Cardiac fibroblast (primary cell): ENCODE measurements at places on chromosomes 2 and 18.

GRCh38 chr2:197254776-197255530 is 55.6 kb downstream of the ANKRD44 start:
- no peak for DNase-seq

- no peak for DNase-seq
These were observed 816 bp downstream of the GALNT14 start for GRCh38 chr2:31137211-31138036.

DNA sequence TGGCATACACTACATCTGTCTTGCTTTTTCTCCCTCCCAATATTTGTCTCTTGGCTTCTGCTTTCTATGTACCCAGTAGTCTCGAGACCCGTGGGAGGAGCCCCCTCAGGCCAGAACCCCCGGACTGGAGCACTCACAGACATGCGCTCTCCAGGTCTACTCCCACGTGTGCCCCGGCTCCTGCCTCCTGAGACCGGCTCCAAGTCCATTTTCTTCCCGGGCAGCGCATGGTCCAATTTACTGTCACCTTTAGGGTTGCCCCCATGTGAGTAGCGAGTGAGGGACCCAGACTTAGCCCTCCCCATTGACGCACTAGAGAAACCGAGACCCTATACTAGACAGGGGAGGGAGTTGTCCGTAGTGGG is 11.8 kb upstream of the TEX51 start:
- DNase-seq, result no peak

DNA sequence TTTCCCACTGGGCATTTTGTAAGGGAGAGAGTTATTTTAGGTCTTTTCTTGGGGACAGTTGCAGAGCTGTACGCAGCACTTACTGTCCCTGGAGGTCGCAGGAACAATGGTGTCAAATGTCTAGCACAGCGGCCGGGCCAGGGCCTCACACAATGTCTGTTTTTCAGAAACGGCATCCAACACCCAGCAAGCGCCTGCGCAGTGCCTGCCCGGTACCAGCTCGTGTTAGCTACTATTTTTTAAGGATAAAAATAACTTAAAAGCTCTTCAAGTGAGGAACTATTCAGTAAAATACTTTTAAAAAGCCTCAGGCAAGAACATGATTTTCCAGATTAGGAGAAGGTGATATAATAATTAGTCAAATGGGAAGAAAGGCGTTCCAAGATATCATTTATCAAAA is 90.0 kb downstream of the MBP start:
- no peak for DNase-seq

GRCh38 chr2:223882715-223883114 is 45.3 kb upstream of the AP1S3 start:
- no peak for DNase-seq

DNA sequence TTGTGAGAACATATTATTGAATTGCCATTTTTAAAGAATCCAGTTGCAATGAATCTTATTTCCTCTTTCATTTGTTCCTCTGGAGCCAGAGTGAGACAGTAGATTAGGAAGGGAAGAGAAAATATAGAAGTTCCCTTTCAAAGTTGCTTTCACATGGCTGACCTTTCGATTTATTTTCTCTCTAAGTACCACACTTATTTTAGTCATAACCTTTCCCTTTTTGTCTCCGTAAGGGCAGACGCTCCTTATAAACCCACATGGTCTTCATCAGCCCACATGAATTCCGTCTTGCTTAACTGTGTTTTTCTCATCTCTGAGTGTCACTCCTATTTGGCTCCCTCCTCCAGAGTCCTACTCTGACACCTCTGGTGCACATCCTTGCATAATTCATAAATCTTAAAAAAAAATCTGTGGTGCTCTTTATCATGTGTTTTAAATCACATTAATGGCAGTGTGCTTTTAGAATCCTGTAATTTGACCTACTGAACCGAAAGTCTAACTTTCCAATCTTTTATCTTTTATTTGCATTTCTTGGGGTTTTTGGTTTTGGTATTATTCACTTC is 38.5 kb upstream of the ZNF396 start:
- peak; percentile 52 for DNase-seq

- DNase-seq, result peak; percentile 6
These were observed 95.4 kb upstream of the AQP4 start for GRCh38 chr18:26960911-26961310.

GRCh38 chr18:59249199-59249774 is 24.0 kb downstream of the RAX start:
- DNase-seq, result peak; percentile 92

- DNase-seq, result no peak
These were observed 22.1 kb upstream of the RMDN2 start for GRCh38 chr2:37902991-37903390.
